ENCODE measurements at places on chromosomes 5 and 9.
A peak's percentile ranks its signal among the peaks of the same experiment; 100 is the strongest.

DNA sequence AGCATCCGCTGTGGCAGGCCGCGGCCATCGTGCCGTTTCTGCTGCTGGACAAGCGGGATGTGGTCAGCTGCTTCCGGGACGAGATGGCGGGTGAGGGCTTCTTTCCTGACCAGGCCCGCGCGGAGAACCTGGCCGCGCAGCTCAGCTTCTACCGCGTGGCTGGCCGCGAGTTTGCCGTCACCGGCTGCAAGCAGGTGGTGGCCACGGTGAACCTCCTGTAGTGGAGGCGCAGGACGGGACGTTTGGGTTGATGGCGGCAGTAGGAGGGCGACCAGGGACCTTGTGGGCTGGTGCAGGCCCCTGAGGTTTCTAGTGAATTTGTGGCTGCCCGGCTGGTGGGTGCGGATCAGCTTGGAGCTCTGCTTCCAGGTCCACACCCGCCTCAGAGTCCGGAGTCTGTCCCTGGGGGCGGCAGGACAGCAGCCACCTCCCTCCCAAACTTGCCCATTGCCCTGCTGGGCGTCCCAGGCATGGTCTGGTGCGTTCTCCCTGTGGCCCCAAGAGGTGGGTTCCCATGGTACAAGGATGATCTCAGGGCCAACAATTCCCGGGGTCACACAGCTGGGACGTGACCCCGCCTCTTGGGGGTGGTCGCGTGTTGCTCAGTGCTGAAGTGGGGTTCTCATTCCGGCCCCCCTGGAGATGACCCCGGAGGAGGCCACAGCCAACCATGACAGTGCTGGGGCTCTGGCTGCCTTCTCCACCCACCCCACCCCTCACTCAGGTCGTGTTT, 2.4 kb downstream of the TOR4A start:
- no peak for DNase-seq

GRCh38 chr5:1312993-1313833, 18.3 kb upstream of the TERT start:
- DNase-seq = no peak

DNA sequence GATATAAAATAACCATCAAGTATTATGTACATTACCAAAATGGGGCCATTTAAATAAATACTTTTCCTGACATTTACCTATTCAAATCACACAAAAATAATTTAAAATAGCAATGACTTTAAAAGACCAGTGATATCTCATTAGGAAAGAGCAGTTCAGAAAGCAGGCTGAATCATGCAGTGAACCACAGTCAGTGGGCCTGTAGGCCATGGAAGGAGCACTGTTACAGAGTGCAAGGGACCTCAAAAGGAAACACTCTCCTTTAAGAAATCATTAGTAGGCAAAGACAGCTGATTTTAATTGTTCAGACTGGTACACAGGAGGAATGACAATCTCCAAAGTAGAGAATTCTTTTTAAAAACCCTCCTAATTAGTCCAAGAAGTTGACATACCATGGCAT, 283.5 kb upstream of the EFNA5 start:
- no peak for DNase-seq

GRCh38 chr5:67012171-67012570, 184.4 kb downstream of the CD180 start:
- DNase-seq = no peak

- no peak for DNase-seq
These were observed 35.4 kb upstream of the ERCC6L2 start for GRCh38 chr9:95840074-95840473.

- peak; percentile 60 for DNase-seq
These were observed 60.3 kb downstream of the STX17 start for GRCh38 chr9:99966716-99967115.

GRCh38 chr5:5306696-5307095, 115.8 kb upstream of the ICE1 start:
- no peak for DNase-seq

Measured in iPS DF 19.7 (cell line).